ENCODE measurements at places on chromosomes 1 and 21.

- DNase-seq, result no peak
Measured at GRCh38 chr1:99965646-99966375, 4.0 kb upstream of the SLC35A3 start.

- no peak for DNase-seq
Measured at GRCh38 chr1:180643693-180644092, 11.9 kb downstream of the XPR1 start.

- no peak for DNase-seq
Measured at GRCh38 chr1:19361611-19362147, 49.6 kb downstream of the SLC66A1 start.

DNA sequence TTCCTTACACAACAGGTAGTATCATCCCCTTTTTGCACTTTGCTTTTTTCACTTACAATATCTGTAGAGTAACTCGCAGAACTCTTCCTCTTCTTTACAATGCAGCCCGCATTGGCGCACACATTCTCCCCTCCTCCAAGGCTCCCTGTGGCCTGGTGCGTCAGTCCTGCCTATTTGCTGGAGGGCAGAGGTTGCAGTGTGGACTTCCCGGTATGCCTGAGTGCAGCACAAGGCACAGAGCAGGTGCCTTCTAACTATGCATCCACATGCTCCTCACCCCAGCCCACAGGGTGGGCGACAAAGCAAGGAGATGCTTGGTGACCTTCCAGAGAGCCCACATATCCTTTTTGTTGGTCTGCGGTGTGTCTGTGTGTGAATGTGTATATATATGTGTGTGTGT, 53.3 kb downstream of the ARHGEF11 start:
- DNase-seq, result no peak

GRCh38 chr1:60573726-60574409, 500.3 kb upstream of the C1orf87 start:
- no peak for DNase-seq

GRCh38 chr1:44660176-44660575, 14.1 kb downstream of the TMEM53 start:
- DNase-seq, result no peak

DNA sequence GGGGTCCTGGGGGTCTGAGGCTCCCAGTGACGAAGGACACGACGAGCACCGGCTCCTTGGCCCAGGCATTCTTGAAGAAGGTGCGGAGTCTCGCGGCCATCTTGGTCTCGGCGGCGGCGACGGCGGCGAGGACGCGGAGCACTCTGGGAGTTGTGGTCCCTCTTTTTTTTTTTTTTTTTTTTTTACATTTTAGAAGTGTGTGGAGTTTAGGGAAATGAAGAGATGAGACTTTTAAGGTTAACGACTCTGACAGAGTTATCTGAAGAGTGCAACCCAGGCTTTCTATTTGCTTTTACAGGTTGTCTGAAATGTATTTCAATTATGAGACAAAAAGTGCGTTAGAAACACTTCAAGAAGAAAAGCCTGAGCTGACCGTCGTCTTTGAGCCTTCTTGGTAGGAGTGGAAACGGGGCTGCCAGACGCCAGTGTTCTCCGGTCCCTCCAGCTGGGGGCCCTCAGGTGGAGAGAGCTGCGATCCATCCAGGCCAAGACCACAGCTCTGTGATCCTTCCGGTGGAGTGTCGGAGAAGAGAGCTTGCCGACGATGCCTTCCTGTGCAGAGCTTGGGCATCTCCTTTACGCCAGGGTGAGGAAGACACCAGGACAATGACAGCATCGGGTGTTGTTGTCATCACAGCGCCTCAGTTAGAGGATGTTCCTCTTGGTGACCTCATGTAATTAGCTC, 9.7 kb downstream of the OR2B11 start:
- DNase-seq, result peak; percentile 12

Data from activated naive CD8-positive, alpha-beta T cell treated with anti-CD3 and anti-CD28 coated beads, Interleukin-2, amount 50 U/mL, for 24 hours (primary cell).